Omental fat pad (tissue), 4 donors: ENCODE measurements at places on chromosomes 5 and 9.

DNA sequence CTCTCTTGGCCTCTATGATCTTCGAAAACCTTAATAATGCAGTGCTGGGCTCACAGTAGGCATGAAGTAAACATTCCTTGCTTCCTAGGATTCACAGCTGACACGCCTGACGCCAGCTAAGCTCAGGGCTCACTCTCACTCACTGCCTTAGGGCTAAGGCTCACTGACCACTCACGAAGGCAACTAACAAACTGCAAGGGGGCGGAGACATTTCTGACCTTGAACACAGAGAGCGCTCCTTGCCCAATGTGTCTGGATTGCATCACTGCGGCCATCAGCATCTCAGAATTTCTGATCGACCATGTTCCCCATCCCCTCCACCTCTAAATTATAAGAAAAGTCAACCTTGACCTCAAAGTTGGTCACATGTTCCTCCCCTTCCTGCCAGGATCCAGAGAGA, 372.6 kb downstream of the EBF1 start:
- no peak for DNase-seq

DNA sequence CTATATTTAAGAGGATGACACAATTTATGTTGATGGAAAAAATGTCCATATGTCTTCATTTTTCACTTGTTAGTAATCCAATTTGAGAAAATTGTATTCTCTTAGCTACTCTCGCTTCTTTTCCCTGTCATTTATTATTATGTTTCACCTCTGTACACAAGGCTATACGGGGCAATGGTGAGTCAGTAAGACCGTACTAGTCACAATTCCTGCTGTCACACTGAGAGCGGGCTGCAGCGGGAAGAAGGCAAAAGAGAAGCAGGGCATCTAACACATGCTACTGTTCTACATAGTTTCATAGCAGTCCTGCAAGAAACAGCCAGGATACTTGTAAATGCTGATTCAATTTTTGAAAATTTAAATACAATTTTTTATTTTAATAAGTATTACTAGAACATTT, 23.3 kb upstream of the PRDM9 start:
- DNase-seq, result no peak

DNA sequence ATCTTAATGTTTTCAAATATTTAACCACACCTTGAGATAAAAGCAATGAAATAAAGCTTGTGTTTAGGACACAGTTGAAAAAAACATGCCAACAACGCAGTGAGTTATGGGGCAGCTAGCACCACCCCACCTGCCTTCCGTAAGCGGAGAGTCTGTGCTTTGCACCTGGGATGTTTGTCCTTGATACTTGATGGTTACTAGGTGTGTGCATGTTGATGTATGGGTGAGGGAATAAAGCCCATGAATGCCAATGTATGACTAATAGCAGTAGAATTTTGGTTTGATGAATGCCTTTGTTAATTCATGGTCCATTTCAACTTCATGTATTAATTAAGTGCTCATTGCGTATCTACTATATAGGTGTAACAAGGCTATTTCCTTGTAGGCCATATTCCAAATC, 74.0 kb downstream of the PCSK5 start:
- no peak for DNase-seq

DNA sequence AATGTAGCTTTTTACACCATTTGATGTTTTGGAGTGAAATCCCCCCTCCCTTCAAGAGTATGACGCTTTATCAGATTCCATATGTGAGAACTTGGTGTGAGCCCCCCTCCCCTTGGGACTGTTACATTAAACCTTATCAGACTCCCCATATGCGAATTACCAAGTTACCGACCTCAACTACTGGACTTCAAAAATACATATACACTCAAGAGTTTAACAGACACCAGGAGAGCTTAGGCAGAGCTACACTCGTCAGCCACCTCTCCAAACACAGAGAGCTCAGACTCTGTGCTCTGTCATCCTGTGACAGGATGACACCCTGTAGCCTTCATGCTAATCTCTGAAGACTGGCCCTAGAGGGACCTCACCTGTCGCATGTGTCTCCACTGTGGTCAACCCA, 50.2 kb downstream of the FAM114A2 start:
- no peak for DNase-seq

- no peak for DNase-seq
These were observed 38.2 kb downstream of the CLINT1 start for GRCh38 chr5:157820593-157821252.

- no peak for DNase-seq
These were observed 22.5 kb upstream of the POMT1 start for GRCh38 chr9:131480258-131480657.

DNA sequence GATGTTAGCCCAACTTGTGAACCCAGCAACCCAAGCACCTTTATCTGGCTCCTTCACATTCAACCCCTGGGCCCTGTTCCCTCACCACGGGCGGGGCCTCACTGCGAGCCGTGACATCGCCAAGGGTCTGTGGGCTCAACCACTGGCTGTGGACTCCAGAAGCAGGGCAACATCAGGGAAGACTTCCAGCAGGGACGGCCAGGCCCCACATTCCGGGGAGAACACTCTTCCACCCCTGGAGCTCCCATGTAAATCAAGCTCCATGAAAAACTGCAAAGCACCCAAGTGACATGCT, 175.3 kb downstream of the ERCC6L2 start:
- DNase-seq, result no peak

DNA sequence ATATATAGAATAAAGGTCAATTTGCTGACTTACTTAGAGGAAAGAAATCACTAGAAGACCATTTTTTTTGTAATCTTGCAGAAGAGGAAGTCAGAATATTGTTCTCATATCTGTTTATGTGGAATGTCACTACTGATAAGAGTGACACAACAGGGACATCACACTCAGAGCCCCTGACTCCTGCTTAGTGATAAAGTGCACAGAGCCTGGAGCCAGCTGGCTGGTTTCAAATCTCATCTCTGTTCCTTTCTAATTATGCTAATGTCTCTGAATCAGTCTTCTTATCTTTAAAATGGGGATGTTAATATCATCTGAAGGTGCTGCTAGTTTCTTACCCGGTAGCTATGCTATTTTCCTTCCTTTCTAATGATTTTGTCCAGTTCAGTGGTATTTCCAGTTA, 58.6 kb upstream of the LIFR start:
- no peak for DNase-seq

- DNase-seq, result no peak
These were observed 216.9 kb downstream of the NR3C1 start for GRCh38 chr5:143186623-143187022.

DNA sequence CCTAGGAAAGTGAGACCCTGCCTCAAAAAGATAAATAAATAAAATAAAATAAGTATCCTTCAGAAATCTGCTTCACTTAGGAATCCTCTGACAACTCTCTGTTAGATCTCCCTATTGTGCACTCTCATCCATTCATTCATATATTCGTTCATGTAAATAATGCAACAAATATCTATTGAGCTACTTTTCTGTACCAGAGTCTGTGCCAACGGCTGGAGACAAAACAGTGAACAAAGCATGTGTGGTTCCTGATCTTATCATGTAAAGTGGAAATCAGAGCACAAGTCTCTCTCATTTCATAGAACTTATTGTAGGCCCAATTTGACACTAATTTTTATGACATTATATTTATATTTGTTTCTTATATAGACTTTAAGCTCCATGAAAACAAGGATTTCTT, 40.3 kb upstream of the DAB2 start:
- DNase-seq, result no peak

- DNase-seq, result no peak
These were observed 8.7 kb downstream of the KCNMB1 start for GRCh38 chr5:170380361-170380951.

DNA sequence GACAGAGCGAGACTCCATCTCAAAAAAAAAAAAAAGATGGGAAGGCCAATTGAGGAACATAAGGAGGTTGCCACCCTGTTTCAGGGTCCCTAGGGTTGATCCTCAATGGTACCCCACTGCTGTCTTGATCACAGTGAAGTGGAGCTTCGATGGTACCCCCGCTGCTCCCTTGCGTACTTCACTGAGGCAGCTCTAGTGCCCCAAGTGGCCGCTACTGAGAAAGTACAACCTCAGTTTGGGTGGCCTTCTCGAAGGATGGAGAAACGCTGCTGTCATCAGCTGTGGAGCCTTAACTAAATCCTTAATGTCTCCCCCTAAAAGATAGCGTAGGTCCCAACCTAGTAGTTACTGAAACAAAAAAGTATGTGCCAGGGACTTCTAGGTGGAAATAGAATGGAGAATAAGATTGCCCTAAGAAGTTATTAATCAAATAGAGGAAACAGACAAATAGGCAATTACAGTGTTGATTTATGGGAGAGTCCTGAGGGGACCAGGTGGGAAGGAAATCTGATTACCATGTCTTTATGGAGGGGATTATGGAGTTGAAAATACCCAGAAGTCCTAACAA, 6.3 kb downstream of the TESK1 start:
- DNase-seq, result no peak

GRCh38 chr9:16602494-16602893, 268.0 kb downstream of the BNC2 start:
- DNase-seq, result no peak

- no peak for DNase-seq
These were observed 30.4 kb downstream of the DUSP1 start for GRCh38 chr5:172740428-172741205.

- DNase-seq, result no peak
These were observed at the start of gene PCDHGA7 for GRCh38 chr5:141382469-141383294. Gene PCDHGA7 (plus strand): TSS chr5:141382742. CDS start chr5:141382900, 158 bp downstream.

- DNase-seq, result no peak
These were observed 55.8 kb downstream of the NSD1 start for GRCh38 chr5:177189416-177189815.

DNA sequence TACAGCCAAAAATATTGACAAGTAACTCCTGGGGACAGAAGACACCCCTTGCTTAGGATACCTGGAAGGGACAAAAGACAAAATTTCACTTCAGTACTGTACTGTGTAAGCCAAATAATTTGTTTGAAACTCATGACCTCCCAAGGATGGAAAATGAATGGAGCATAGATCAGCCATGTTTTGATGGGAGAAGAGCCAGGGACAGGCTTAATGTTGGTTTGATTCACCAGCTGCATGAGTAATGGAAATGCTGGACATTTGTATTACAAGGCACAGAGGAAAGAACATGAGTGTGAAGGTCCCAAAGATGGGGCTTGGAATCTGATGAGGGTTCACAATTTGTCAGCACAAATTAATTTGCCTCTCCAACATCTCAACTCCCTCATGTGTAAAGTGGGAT, 122.8 kb downstream of the ENC1 start:
- DNase-seq, result no peak
